A673 (cell line): ENCODE measurements at places on chromosomes 16 and 17. TPM values are rescaled to one million over a fixed set of nuclear protein-coding genes. Genes with fewer than 3 reads are reported as not detected.

CES1 gene
- 523 and 625 TPM in 2 replicates for total RNA-seq

CLDN9 gene
- not detected in 2 replicates for total RNA-seq

MYOCD gene
- not detected in 2 replicates for total RNA-seq

RPS2 gene
- total RNA-seq, result 3,326 and 3,385 TPM in 2 replicates

TMEM114 gene
- 0.86 and 1.8 TPM in 2 replicates for total RNA-seq

RUNDC3A gene
- total RNA-seq, result 0.56 and 1.2 TPM in 2 replicates

DYNC1LI2 gene
- total RNA-seq, result 149 and 164 TPM in 2 replicates

CTF1 gene
- 1.4 and 1.6 TPM in 2 replicates for total RNA-seq

TMEM220 gene
- total RNA-seq, result 0.11 and 1.4 TPM in 2 replicates

TPSG1 gene
- not detected in 2 replicates for total RNA-seq

MT1M gene
- 0.49 TPM in 1 of 2 replicates, not detected in the other for total RNA-seq

IGFALS gene
- not detected in 2 replicates for total RNA-seq

SULT1A2 gene
- total RNA-seq, result 1.6 and 2.7 TPM in 2 replicates

EPOP gene
- total RNA-seq, result 4.0 and 5.9 TPM in 2 replicates

KRTAP2-4 gene
- total RNA-seq, result not detected in 2 replicates

KRTAP2-1 gene
- not detected in 2 replicates for total RNA-seq

KATNB1 gene
- total RNA-seq, result 55.7 and 58.5 TPM in 2 replicates

ZNF469 gene
- total RNA-seq, result 0.09 and 0.11 TPM in 2 replicates

POLG2 gene
- total RNA-seq, result 25.6 and 31.5 TPM in 2 replicates

PRSS53 gene
- total RNA-seq, result 3.1 and 4.0 TPM in 2 replicates

MGRN1 gene
- 54.6 and 61.4 TPM in 2 replicates for total RNA-seq

PNMT gene
- not detected in 2 replicates for total RNA-seq

AOC3 gene
- 0.62 and 0.70 TPM in 2 replicates for total RNA-seq

USP43 gene
- total RNA-seq, result 0.26 and 0.34 TPM in 2 replicates

ZSWIM7 gene
- 28.7 and 39.8 TPM in 2 replicates for total RNA-seq

LPO gene
- 0.34 TPM in 1 of 2 replicates, not detected in the other for total RNA-seq

HSD17B1 gene
- total RNA-seq, result 0.59 and 0.60 TPM in 2 replicates

DUXB gene
- total RNA-seq, result not detected in 2 replicates

NOS2 gene
- total RNA-seq, result 0.37 and 0.67 TPM in 2 replicates

ERCC4 gene
- total RNA-seq, result 18.5 and 18.8 TPM in 2 replicates

HBA2 gene
- total RNA-seq, result 1.9 and 6.1 TPM in 2 replicates

CDRT15L2 gene
- not detected in 2 replicates for total RNA-seq

TP53TG3 gene
- not detected in 2 replicates for total RNA-seq

CACNG4 gene
- 9.7 and 9.9 TPM in 2 replicates for total RNA-seq

CBLN1 gene
- total RNA-seq, result not detected in 2 replicates

SLC43A2 gene
- total RNA-seq, result 0.06 and 1.2 TPM in 2 replicates

CCDC40 gene
- 3.5 and 6.4 TPM in 2 replicates for total RNA-seq

PPP1R27 gene
- not detected in 2 replicates for total RNA-seq

METTL26 gene
- 136 and 138 TPM in 2 replicates for total RNA-seq

HEATR9 gene
- not detected in 2 replicates for total RNA-seq

NOXO1 gene
- total RNA-seq, result 0.90 and 1.2 TPM in 2 replicates

HOXB3 gene
- total RNA-seq, result 40.7 and 46.1 TPM in 2 replicates

ATP1B2 gene
- total RNA-seq, result 3.5 and 5.9 TPM in 2 replicates

SLC2A4 gene
- total RNA-seq, result 0.67 and 1.6 TPM in 2 replicates

SMIM5 gene
- 0.22 TPM in 1 of 2 replicates, not detected in the other for total RNA-seq

CD300LD gene
- total RNA-seq, result not detected in 2 replicates

TK2 gene
- 8.2 and 9.5 TPM in 2 replicates for total RNA-seq

PARN gene
- total RNA-seq, result 37.5 and 38.7 TPM in 2 replicates

KRTAP4-6 gene
- total RNA-seq, result not detected in 2 replicates

LRRC37A2 gene
- total RNA-seq, result 11.2 and 13.1 TPM in 2 replicates

DNASE1L2 gene
- 2.7 and 3.1 TPM in 2 replicates for total RNA-seq

FOXC2 gene
- 0.13 and 0.34 TPM in 2 replicates for total RNA-seq

TP53 gene
- 32.2 and 34.8 TPM in 2 replicates for total RNA-seq
